Heart left ventricle (tissue), 16 donors: ENCODE measurements at places on chromosomes 11 and 22.

DNA sequence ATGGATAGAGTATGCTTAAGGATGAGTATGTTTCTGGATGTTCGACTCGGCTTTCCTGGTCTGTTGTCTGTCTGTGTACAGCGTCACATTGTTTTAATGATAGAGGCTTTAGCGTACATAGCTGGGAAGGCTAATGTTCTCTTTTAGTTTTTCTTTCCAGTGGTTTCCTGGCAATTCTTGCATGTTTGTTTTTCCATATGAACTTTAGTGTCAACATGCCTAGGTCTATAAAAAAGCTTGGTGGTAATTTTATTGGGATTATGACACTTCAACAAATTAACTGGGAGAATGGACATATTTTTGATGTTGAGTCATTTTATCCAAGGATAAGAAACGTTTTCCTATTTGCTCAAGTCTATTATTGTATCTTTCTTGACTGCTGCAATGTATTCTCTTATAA, 17.6 kb downstream of the F2 start:
- no peaks in the 10 kb centered on the region for H3K4me1 ChIP-seq
- peaks cover 11% of the 10 kb centered on the region for H3K36me3 ChIP-seq
- no peak overlapping the region for H3K27ac ChIP-seq
- no peak overlapping the region for H3K4me3 ChIP-seq
- DNase-seq = no peak

DNA sequence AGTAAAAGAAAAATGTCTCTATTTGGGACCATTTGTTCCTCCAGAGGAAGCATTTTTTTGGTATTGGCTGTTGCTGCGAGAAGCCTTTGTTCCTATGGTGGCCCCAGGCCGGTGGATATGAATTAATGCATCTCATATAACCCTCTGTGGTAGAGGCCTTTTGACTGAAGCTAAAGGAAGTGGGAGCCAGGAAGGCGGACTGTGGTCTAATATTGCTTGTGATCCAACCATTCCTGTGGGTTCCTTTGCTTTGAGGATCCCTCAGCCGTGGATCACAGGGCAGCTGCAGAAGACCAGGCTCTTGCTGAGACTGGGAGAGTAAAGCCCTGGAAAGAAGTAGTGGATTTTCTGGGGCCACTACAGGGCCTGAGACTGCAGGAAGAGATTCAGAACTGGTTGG, 68.3 kb upstream of the NAV2 start:
- H3K36me3 ChIP-seq = no peaks in the 10 kb centered on the region
- no peaks in the 10 kb centered on the region for H3K27me3 ChIP-seq
- H3K4me1 ChIP-seq = no peaks in the 10 kb centered on the region
- H3K27ac ChIP-seq = no peak overlapping the region

DNA sequence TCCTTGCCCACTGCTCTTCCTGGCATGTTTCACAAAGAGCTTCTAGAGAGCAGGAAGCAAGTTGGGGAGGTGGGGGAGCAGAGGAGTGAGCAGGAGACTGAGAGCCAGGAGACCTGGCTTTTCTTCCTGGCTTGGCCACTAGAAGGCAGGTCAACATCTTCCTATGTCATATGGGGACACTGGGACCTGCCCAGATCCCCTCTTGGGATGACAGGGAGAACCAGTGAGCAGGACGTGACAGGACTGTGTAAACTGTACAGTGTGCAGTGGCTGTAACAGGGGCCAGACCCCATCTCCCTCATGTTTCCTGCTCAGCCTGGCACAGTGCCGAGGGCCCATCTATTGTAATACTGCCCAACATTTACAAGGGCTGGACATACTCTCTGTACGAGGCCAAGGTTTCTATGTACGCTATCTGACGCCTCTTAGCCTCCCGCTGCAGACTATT, 29.4 kb downstream of the GDPD5 start:
- DNase-seq = no peak
- H3K4me3 ChIP-seq = no peak overlapping the region
- peaks cover 4% of the 10 kb centered on the region for H3K4me1 ChIP-seq
- no peak overlapping the region for H3K27ac ChIP-seq
- H3K36me3 ChIP-seq = no peaks in the 10 kb centered on the region
- no peaks in the 10 kb centered on the region for H3K27me3 ChIP-seq

- no peaks in the 10 kb centered on the region for H3K27me3 ChIP-seq
- no peak overlapping the region for H3K27ac ChIP-seq
- no peak overlapping the region for H3K4me3 ChIP-seq
- H3K36me3 ChIP-seq = no peaks in the 10 kb centered on the region
- H3K4me1 ChIP-seq = peaks cover 25% of the 10 kb centered on the region
Measured at GRCh38 chr22:17931400-17931825, 92.9 kb downstream of the MICAL3 start.
